ENCODE measurements at places on chromosomes 6 and 20.
A peak's percentile ranks its signal among the peaks of the same experiment; 100 is the strongest.

- DNase-seq: peak; percentile 11
Measured at GRCh38 chr6:87393026-87393622, 14.6 kb upstream of the CFAP206 start.

DNA sequence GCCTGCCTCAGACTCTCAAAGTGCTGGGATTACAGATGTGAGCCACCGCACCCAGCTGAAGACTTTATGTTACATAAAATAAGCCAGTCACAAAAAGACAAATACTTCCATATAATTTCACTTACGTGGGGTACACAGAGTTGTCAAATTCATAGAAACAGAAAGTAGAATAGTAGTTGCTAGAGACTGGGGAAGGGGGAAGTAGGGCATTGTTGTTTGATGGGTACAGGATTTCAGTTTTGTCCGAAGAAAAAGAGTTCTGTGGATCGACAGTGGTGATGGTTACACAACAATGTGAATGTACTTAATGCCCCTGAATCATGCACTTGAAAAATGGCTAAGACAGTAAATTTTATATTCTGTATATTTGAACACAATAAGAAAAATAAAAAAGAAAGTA is 41.6 kb upstream of the ANKEF1 start:
- no peak for DNase-seq

DNA sequence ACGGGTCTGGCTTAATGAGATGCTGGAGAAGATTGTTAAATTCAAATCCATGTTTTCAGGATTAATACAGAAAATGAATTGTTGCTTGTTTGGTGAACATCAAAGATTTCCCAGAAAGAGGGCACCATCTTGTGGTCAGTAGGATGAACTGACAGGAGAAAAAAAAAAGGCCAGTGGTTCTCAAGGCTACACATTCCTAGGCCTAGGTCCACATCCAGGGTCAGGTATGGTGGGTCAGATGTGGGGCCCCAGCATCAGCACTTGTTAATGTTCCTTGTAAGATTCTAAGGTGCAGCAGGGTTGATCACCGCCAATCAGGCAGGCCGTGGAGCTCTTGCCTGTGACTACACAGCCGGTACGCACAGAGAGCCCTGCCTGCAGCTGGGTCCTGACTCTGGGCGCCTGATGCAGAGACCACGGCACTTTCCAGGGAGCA is 34.0 kb upstream of the FOXO3 start:
- peak; percentile 14 for DNase-seq

GRCh38 chr6:119145111-119145510 is 66.6 kb upstream of the FAM184A start:
- DNase-seq: no peak

DNA sequence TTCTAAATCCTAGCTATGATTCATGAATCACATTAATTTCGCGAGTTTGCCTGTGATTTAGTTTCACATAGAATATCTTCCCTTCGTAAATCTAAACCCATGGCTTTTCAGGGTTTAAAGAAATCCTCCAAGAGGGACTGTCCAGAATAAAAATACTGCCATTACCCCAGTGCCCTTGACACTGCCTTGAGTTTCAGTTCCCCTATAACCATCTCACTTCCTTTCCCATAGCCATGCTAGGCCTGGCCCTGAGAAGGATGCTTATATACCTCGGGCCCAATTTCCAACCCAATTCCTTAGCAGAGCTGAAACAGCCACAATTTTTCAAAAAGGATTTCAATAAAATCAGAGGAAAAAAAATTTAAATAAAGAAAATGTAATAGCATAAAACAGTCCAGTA is 697.3 kb downstream of the FRK start:
- DNase-seq: no peak

DNA sequence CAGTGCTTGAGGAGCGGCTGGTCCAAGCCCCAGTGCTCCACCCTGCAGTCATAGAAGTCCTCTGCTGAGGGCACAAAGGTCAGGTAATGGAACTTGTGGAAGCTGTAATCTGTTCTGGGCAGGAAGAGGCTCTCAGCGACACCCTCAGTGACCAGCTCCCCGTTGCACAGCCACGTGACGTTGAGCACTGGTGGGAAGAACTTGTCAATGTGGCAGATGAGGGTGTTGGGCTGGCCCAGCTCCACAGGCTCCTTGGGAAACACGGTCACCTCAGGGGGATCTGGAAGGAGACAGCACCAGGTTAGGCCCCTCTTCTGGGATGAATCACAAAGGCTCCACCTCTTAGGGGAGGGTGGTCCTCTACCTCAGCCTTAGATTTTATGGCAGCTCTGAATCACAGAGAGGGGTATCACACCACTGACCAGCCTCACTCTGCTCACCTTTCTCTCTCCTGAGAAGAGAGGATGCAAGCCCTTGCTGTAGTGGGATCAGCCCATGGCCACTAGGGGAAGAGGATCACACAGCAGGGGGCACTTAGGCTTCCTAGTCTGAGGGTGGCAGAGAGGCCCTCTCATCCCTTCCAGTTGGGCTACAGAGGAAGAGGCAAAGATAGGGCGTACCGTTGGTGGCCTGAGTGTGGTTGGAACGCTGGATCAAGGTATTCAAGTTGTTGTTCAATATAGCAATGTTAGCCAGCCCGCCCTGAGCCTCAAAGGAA is 4.3 kb downstream of the HLA-DPA1 start:
- DNase-seq: no peak

DNA sequence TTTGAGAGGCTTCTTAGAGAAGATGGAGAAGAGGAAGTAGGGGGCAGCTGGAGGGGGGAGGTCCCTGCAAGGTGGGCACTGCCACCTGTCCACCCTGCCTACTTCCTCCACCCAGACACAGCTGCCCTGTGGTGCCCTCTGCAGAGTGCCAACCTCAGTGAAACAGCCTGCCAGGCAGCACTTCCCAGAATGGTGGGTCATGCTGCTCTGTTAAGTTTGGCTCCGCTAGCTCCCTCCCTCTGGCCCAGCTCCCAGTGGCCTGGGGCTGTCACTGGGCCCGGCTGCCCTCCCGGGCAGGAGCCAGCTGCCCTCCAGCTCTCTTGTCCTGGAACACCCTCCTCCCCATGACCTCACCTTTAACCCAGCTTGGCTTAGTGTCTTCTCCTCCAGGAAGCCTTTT is 5.1 kb upstream of the EPB41L1 start:
- no peak for DNase-seq

All from H54 (cell line).